ENCODE measurements at places on chromosomes 12 and 14.

DNA sequence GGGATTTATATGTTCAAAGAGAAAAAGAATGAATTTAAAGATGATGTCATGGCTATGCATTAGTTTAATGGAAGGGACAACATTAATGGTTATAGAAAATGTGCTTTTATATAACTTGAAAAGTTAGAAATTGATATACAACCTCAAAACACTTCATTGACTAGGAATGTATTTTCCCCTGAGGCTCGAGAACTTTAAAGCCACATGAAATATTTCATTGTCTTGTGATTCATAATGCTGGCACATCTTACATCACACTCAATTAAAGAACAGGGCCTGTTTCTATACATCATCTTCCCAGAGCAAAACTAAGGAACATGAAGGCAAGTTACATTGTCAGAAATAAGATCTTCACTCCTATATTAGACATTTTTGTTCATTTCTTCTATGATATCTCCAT, 35.2 kb upstream of the PAWR start:
- no peak for DNase-seq

GRCh38 chr14:100402631-100403030, 79.5 kb downstream of the SLC25A47 start:
- no peak for DNase-seq

DNA sequence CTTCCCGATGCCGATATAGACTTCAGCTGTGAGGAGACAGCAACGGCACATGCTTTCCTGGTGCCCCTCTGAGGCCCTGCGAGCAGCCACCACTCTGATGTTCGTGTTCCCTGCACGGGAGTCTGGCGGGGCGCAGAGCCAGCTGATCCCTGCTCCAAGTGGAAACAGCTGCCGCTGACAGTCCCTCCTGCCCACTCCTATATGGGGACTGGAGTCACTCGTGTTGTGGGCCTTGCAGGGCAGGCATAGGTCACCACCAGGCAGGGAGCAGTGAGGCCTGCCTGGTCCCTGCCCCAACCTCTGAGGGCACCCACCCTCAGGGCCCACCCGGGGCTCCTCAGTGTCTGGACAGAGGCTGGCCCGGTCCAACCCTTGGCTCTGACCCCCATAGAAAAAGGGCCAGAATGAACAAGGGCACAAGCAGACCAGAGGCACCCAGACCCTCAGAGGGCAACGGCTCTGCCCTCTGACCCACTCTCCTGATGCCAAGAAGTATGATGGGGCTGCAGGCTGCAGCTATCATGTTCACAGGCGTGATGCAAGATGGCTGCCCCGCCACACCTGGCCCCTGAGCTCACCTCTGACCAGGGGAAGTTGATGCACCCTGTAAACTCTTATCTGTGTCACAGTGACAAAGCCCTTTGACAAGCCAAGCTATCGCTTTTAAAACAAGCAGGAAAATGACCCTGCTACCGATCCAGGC, 181.6 kb downstream of the CALM1 start:
- DNase-seq = no peak

DNA sequence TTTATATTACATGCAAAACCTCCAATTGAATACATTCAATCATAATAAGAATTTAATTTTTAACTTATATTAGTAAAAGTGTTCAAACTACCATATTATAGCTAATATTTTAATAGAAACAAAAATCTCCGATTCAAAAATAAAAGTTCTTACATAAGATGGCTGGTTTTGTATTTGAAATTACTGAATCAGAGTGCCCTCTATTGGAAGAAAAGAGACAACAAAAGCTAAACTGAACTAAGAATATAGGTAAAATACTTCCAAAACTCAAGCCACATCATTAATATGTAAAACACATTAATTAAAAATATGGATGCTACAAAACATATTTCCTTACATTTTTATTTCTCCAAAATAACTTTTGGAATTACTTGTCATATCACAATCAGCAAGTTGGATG, 120.3 kb downstream of the GARIN6 start:
- no peak for DNase-seq

DNA sequence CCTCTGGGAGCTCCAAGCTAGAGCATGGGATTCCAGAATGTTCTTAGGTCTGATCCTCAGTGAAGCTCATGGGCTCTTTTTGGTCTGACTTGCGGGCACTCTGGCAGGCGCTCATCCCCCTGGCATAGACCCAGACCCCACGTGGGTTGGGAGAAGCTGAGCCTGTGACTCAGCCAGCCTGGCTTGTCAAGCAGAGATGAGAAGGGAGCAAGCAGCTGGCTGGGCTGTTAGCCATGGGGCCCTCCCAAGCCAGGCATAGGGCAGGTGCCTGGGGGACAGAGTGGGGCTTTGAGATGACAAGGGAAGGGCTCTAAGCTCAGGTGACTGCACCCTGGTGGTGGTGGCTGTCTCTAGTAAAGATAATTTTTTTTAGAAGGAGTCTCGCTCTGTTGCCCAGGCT, 80.3 kb upstream of the NOS1 start:
- peak; percentile 52 for DNase-seq

DNA sequence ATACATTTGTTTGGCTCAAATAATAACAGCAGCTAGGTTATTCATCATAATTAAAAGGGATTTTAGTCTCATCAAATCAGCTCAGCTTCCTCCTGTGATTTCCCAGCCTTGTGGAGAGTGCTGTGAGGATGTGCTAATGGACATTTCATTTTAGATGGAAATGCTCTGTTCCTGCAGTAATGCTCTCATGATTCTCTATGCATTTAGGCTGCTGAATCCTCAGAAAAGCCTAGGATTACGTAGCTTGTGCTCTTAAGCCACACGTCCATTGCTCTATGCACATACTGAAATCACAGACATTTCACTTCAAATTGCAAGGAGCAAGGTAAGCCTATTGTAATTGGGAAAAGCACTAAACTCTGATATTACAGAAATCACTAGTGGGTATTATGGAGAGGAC, 226.6 kb upstream of the TMEM260 start:
- no peak for DNase-seq

DNA sequence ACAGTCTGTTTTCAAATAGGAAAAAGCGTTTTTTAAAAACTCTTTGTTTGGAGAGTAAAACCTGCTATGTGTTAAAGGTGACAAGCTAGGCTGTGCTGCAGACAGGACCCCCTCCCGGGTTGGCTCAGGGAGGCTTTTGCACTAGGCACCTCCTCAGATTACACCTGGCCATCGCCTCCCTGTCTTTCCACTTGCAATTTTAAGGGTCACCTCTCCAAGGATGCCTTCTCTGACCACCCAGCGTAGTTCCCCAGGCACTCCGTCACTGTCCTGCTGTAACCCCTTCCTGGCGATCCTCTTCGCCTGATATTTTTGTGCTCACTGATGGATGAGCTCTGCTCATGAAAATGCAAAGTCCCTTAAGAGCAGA, 80.7 kb downstream of the NTF3 start:
- no peak for DNase-seq

DNA sequence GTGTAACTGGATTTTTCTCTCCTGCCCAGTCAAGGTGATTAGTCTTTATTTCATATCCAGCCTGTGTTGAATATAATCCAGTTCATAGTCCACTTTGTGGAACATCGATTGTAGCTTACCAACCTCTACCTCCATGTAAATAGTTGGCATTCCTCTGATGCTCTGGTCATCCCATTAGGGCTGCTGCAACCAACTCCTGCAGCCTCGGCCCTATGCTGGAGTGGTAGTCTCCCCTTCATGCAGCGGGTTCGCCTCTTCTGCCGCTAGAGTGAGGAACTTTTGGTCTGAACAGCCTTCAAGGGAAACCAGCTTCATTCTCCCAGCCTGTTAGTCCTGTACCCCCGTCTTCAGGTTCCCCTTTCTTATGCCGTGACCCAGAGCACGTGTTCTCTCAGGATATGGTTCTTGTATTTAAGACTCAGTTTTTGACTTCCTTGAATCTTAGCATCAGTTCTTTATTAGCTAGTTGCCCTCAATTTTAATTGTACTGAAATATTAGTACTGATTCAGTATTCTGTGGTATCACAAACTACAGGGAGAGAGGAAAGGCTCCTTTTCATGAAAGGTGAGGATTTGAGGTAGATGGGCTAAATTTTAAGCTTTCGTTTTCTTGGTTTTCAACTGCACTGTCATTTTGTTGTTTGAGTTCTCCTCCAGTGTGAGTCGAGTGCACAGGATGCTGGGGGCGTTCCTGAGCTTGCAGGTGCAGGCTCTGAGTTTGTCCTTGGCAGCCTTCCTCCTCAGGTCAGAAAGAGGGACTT, 33.2 kb downstream of the ZNF664 start:
- DNase-seq = no peak

GRCh38 chr14:100467939-100468338, 119.3 kb downstream of the BEGAIN start:
- DNase-seq = no peak

DNA sequence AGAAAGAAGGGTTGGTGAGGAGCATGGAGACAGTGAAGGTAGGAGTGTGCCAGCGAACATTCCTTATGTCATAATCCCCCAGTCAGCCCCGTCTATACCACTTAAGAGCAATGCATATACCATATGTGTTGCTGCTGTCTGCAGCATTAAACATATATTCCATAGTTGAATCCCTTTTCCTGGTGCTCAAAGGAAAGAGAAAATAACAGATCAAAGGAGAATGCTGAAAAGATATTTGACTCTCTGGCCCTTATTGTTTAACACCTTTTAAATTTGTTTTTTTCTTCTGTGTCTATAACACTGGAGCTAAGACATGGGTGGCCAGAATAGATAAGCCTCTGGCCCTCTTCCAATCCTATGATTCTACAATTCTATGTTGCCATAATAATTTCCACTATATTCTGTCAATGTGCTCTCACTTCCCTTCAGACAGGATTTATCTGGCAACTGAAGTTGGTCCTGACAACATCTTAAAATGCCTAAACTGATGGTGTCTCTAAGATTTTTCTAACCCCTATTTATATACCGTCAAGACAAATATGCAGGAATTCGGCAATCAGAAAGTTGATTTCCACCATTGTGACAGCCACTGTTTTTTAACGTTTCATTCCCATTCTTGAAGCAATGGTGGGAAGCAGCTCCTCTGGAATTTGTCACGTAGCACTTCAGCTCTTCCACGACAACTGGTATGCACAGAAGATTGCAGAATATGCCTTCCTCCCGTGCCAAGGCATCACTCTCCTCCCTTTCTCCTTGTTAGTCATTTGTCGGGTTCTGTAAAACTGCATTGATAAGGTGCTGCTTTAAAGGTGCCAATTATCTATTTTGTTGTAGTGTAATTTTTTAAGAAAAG, 204.7 kb downstream of the BCAT1 start:
- no peak for DNase-seq

DNA sequence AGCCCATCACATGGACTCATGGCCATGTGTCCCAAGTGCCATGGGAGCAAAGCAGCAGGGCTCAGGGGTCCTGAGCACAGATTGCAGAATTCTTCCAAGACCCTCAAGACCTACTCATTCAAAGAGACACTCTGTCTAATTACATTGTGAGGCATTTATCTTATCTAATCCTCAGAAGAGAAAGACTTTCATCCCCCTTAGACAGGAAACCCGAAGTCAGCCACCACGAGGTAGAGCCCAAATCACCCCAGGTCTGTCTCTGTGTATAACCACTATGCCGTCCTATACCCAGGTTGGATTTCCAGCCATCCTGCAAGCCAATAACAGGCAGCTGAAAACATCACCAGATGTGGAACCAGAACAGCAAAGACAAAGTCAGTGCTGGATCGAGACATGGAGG, 8.9 kb upstream of the BCL11B start:
- DNase-seq = no peak

- no peak for DNase-seq
These were observed 63.5 kb downstream of the CCDC92 start for GRCh38 chr12:123908884-123909725.

GRCh38 chr12:108801736-108802100, 55.7 kb downstream of the SSH1 start:
- no peak for DNase-seq

DNA sequence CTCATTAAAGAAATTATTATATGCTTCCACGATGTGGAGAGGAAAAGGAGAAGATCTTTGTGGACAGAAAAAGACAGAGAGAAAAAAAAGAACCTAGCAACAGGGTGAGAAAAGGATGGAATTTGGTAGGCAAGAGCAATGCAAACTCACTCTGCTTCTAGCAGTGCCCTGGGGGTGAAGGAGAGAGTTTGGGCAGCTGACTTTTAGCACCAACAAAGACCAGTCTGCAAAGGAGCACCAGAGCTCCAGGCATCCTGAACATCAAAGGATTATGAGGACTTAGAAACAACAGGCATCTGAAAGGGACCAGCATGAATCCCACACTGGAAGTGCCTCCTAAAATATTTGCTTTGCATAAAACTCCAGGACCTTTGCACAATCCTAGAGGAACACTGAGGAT, 32.8 kb upstream of the RERG start:
- DNase-seq = no peak

- DNase-seq = peak; percentile 35
These were observed 155.4 kb downstream of the AACS start for GRCh38 chr12:125220404-125221273.

DNA sequence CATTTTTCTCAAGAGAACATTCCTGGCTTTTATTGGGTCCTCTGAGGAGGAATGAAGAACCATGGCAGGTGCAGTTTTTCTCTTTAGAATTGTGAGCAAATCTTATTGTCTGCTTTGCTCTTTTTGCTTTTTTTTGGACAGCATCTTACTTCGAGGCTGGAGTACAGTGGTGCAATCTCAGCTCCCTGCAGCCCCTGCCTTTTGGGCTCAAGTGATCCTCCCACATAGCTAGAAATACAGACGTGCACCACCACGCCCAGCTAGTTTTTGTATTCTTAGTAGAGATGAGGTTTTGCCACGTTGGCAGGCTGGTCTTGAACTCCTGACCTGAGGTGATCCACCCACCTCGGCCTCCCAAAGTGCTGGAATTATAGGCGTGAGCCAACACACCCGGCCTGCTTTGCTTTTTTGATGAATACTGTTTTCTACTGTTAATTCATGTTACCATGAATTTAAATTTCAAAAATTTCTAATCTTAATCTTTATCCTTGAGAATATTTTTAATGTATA, 71.5 kb downstream of the POLR3B start:
- DNase-seq = no peak

GRCh38 chr12:59646636-59647035, 50.8 kb downstream of the SLC16A7 start:
- DNase-seq = no peak

GRCh38 chr12:92973614-92974013, 44.5 kb upstream of the EEA1 start:
- no peak for DNase-seq

- DNase-seq = no peak
These were observed 96.0 kb upstream of the SLC38A4 start for GRCh38 chr12:46921764-46922133.

GRCh38 chr12:92049403-92049802, 96.2 kb downstream of the BTG1 start:
- no peak for DNase-seq

GRCh38 chr14:92663049-92663448, 85.4 kb downstream of the LGMN start:
- no peak for DNase-seq
